ENCODE measurements at places on chromosomes 5 and 9.
A peak's percentile ranks its signal among the peaks of the same experiment; 100 is the strongest.

GRCh38 chr5:89428624-89429023 lies 545.6 kb upstream of the MEF2C start:
- DNase-seq, result no peak

DNA sequence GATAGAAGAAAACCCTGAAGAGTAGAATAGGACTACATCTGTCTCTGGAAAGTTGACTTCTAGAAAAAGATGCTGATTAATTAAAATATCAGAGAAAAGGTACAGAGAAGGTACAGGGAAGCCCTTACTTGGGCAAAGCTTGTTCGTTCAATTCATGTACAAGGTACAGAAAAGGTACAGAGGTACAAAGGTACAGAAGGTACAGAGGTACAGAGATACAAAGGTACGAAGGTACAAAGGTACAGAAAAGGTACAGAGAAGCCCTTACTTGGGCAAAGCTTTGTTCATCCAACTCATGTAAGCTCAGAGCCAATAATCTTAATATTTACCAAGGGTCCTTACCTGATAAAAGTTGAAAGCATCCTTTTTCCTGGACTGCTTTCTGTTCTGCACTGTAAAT lies 182.3 kb downstream of the PCSK1 start:
- no peak for DNase-seq

GRCh38 chr9:88721025-88721424 lies 186.0 kb downstream of the NXNL2 start:
- DNase-seq, result no peak

- no peak for DNase-seq
These were observed 50.3 kb downstream of the FER start for GRCh38 chr5:108797986-108798385.

DNA sequence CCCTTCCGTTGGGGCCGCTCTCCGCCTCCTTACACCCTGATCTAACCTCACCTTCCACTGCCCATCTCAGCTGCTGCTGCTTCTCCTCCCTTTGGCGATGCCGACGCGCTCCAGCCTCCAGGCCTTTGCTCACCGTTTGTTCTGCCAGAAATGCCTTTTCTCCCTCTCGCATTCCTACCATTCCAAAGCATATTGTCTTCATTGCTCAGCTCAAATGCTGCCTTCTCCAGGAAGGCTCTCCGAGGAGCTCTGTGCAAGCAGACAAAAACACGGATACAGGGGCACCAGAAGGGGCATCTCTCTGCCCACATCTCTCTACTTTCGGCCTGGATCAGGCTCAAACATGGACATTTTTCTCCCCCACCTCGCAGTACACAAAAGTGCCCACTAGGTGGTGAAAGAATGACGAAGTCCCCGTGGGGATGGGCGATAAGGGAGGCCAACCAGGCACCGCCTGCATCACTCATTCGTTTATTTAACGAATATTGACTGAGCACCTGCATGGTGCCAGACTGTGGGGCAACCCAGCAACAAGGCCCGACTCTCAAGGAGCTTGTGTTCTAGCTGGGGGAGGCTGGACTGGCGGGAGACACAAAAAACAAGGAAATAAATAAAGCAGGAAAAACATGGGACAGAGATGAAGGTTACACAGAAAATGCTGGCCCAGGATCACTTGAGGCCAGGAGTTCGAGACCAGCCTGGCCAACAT lies 7.3 kb upstream of the GRHPR start:
- DNase-seq, result peak; percentile 87

DNA sequence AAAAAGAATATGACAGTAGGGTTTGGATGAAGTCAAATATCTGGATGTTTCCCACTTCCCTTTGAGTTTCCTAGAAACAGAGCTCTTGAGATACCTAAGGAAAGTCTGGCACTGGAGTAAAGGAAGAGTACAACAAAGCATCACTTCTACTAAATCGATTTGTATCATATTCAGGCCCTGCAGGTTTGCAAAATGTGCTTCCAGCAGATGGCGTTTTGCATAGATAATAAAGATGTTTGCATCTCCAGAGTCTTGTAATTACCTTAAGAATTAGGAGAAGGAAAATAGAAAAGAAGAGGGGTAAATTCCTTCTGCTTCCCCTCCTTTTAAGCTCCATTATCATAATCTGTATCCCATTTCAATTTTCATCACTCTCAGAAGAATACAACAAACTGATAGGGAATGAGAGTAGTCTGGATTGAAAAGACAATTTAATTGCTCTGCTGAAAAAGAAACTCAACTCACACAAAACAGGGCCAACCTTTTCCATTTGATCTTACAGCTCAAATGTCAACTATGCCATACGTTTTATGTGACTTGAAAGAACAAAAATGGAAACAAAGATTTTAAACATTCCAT lies 380.4 kb downstream of the PTPRD start:
- DNase-seq, result no peak

GRCh38 chr5:143404416-143405062 lies 1.1 kb upstream of the NR3C1 start:
- DNase-seq, result peak; percentile 62

DNA sequence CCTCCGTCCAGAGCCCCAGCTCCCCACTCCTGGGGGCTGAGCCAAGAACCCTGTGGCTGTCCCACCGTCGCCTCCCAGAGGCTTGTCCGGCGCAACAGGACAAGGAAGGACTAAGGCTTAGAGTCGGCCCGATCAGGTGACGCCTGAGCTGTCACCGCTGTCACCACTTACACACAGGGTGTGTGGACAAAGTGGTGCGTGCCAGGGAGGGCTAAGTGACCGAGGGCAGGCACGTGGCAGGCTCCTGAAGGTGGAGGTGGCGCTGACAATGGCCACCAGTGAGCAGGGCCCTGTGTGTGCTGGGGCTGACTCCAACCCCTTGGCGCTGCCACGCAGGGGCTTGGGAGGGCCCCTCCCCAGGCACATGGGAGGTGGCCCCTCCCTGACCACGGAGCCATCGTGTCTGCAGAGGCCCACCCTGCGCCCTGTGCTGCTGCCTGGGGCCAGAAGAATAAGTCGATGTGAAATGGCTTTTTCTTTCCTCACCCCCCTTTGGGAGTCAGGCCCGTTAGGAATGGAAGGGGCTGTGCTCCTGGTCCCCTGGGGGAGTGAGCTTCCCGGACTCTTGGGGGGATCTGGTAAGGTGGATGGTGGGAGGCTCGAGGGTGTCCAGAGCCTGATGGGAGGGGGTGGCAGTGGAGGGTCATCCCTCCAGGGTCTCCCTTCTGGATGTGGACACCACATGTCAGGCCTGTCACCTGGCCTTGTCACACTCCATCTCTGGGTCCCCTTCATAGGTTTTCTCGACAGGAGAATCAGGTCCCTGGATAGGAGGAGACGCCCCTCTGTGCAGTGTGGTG lies 2.6 kb upstream of the GPSM1 start:
- DNase-seq, result no peak

GRCh38 chr9:122261469-122261881 lies 3.2 kb downstream of the RBM18 start:
- DNase-seq, result no peak

DNA sequence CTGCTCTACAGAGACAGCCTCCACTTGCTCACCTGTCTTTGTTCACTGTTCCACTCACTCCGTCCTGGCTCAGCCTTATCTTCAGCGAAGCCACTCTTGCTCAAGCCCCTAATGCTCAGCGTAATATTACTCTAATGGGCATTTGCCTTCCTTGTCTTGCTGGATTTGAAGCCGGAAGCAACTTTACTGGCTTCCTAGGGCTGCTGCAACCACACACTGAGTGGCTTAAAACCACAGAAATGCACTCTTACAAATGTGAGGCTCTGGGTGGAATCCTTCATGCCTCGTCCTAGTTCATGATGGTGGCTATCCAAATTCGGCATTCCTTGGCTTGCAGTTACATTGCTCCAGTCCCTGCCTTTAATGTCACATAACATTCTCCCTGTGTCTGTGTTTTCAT lies 85.5 kb upstream of the MARCHF11 start:
- no peak for DNase-seq

- no peak for DNase-seq
These were observed 633.5 kb downstream of the DTWD2 start for GRCh38 chr5:118354797-118355196.

GRCh38 chr5:134005417-134006061 lies 764 bp upstream of the VDAC1 start:
- peak; percentile 32 for DNase-seq

DNA sequence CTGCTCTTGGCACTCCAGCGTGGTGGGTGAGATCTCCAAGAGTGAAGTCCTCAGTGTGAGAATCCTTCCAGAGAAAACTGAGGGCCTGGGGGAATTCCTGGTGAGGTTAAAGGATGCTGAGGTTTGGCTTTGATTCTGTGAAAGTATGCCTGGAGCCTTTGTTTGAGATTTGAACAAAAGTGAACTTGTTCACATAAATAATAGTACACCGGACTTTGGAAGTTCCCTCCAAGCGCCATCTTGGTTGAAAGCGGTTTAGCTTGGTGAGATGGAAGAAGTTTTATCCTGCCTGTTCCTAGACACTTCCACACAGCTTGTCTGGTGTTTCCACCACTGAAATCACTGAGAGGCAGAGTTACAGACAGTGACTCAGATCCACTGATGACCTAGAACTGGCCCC lies 286.4 kb downstream of the NTRK2 start:
- DNase-seq, result no peak

DNA sequence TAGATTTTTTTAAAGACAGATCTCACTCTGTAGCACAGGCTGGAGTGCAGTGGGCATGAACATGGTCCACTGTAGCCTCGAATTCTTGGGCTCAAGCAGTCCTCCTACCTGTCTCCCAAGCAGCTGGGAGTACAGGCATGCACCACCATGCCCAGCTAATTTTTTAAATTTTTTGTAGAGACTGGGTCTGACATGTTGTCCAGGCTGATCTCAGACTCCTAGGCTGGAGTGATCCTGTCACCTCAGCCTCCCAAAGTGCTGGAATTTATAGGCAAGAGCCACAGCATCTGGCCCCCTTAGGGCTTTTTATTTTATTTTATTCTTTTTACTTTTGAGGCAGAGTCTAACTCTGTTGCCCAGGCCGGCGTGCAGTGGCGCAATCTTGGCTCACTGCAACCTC lies 56.4 kb downstream of the NSD1 start:
- DNase-seq, result no peak

DNA sequence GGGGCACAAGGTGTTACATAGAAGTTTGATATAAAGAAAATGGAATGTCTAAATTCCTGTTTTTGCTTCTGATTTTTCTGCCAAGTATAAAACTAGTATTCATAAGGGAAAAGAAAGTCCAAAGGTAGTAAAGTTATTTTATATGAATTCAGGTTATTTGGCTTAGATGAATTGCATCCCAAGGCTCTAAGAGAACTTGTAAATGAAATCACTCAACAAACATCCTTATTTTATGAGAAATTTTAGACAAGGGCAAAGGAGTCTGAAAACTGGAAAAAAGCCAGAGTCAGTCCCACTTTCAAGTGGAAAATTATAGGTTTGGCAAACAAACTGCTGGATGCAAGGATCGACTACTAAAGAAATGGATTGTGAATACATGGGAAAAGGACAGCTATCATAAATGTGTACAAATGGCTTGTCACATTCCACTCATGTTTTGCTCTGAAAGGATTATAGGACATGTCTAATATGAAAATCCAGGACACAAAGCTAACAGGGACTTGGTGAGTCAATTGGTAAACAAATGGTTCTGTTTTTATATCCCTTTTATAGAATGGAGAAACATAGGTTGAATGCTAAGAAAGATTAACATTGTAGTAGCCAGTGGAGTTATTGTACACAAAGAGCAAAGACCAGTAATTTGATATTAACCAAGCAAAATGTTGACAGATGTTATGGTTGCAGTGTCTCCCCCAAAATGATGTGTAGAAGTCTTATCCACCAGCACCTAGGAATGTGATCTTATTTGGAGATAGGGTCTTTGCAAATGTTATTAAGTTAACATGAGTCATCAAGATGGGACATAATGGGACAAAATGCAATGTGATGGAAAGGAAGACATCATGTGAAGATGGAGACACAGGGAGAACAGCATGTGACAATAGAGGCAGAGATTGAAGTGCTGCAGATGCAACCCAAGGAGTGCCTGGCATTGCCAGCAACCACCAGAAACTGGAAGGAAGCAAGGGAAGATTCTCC lies 495.7 kb downstream of the TLE1 start:
- DNase-seq, result no peak

GRCh38 chr9:129609486-129610212 lies 11.3 kb downstream of the C9orf50 start:
- no peak for DNase-seq

GRCh38 chr5:50965654-50966375 lies 299.4 kb downstream of the PARP8 start:
- no peak for DNase-seq

DNA sequence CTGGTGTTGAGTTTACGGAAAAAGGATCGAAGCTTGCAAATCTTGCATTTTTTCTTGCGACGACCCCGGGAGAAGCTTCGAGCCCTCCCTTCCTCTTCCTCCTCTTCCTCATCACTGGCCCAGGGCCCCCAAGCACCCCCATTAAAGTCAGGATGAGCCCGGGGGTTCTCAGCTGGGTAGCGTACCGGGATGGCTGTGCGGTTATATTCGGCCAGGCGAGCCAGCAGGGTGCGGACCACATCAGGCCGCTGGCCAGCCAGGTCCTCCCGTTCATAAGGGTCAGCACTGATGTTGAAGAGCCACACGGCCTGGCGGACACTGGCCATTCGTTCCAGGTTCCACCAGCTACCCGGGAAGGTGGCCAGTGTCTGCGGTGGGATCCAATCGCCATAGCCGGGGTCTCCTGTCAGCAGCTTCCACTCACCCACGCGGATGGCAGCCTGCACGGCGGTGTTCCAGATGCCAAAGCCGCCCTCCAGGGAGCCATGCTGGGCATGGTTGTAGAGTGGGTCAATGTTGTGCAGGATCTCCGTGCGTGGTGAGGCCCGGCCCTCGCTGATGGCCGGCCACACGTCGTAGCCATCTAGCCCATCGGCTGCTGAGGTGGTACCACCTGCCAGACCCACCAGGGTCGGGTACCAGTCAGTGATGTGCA lies 5.3 kb downstream of the ARSI start:
- peak; percentile 35 for DNase-seq

GRCh38 chr9:27472195-27472594 lies 51.9 kb upstream of the IFNK start:
- no peak for DNase-seq
